ENCODE measurements at places on chromosomes 12 and 14. TPM values are rescaled to one million over a fixed set of nuclear protein-coding genes. Genes with fewer than 3 reads are reported as not detected.

Gene USP44
- total RNA-seq = not detected

Gene TMEM179
- not detected for total RNA-seq

Gene HOXC9
- 1.2 TPM for total RNA-seq

Gene ATL1
- total RNA-seq = 3.1 TPM

Gene KLRC2
- 0.60 TPM for total RNA-seq

Gene NDUFA12
- total RNA-seq = 91.3 TPM

Gene MYH6
- total RNA-seq = not detected

Gene PLEKHG3
- total RNA-seq = 62.9 TPM

Gene DEPDC4
- total RNA-seq = 0.68 TPM

Gene MYF5
- not detected for total RNA-seq
